GM04503 (cell line): ENCODE measurements at places on chromosomes 7 and 10.
A peak's percentile ranks its signal among the peaks of the same experiment; 100 is the strongest.

- DNase-seq: peak; percentile 94
These were observed 180.6 kb downstream of the SEMA3E start for GRCh38 chr7:83468251-83468739.

- DNase-seq: no peak
These were observed 9.2 kb downstream of the PCBD1 start for GRCh38 chr10:70879207-70879606.

GRCh38 chr7:24713850-24714675 is 43.2 kb downstream of the GSDME start:
- DNase-seq: no peak

GRCh38 chr10:129971381-129972144 is 7.5 kb upstream of the EBF3 start:
- DNase-seq: no peak

- no peak for DNase-seq
These were observed 19.2 kb downstream of the GNA12 start for GRCh38 chr7:2824678-2825461.

- no peak for DNase-seq
These were observed 190.9 kb downstream of the RNLS start for GRCh38 chr10:88392222-88392621.
